Central memory CD4-positive, alpha-beta T cell (primary cell): ENCODE measurements at places on chromosomes 1 and 21.

- DNase-seq: no peak
Measured at GRCh38 chr21:38806942-38807284, 1.2 kb downstream of the ETS2 start.

GRCh38 chr1:17276568-17276967, 27.7 kb downstream of the PADI3 start:
- no peak for DNase-seq

- no peak for DNase-seq
Measured at GRCh38 chr1:168178227-168178637, 530 bp upstream of the TIPRL start.

- DNase-seq: no peak
Measured at GRCh38 chr21:17370916-17371315, 141.9 kb upstream of the CXADR start.
